WTC11 (cell line): ENCODE measurements at places on chromosomes 4 and X. TPM values are rescaled to one million over a fixed set of nuclear protein-coding genes. Genes with fewer than 3 reads are reported as not detected.

GPR173 gene
- total RNA-seq, result 7.3 to 11.0 TPM (median 9.3 TPM) in 3 replicates

SSX4B gene
- 0.17 TPM in 1 of 3 replicates, not detected in the others for total RNA-seq

CNGA1 gene
- 0.50 to 1.9 TPM (median 1.1 TPM) in 3 replicates for total RNA-seq

MAGEA4 gene
- 3.2 to 11.4 TPM (median 11.3 TPM) in 3 replicates for total RNA-seq

- DNase-seq, result peak; percentile 15
- H3K4me3 ChIP-seq, result peak overlapping the region; percentile 63
- H3K4me1 ChIP-seq, result peaks cover 18% of the 10 kb centered on the region
- peaks cover 30% of the 10 kb centered on the region for H3K27me3 ChIP-seq
Measured at GRCh38 chrX:151973851-151974335, 583 bp downstream of the GABRE start.

- H3K4me1 ChIP-seq, result no peaks in the 10 kb centered on the region
- H3K4me3 ChIP-seq, result no peak overlapping the region
- no peaks in the 10 kb centered on the region for H3K27me3 ChIP-seq
- H3K36me3 ChIP-seq, result no peaks in the 10 kb centered on the region
- peak; percentile 66 for DNase-seq
- no peak overlapping the region for H3K27ac ChIP-seq
Measured at GRCh38 chr4:164700471-164700870, 53.5 kb upstream of the SMIM31 start.

DNA sequence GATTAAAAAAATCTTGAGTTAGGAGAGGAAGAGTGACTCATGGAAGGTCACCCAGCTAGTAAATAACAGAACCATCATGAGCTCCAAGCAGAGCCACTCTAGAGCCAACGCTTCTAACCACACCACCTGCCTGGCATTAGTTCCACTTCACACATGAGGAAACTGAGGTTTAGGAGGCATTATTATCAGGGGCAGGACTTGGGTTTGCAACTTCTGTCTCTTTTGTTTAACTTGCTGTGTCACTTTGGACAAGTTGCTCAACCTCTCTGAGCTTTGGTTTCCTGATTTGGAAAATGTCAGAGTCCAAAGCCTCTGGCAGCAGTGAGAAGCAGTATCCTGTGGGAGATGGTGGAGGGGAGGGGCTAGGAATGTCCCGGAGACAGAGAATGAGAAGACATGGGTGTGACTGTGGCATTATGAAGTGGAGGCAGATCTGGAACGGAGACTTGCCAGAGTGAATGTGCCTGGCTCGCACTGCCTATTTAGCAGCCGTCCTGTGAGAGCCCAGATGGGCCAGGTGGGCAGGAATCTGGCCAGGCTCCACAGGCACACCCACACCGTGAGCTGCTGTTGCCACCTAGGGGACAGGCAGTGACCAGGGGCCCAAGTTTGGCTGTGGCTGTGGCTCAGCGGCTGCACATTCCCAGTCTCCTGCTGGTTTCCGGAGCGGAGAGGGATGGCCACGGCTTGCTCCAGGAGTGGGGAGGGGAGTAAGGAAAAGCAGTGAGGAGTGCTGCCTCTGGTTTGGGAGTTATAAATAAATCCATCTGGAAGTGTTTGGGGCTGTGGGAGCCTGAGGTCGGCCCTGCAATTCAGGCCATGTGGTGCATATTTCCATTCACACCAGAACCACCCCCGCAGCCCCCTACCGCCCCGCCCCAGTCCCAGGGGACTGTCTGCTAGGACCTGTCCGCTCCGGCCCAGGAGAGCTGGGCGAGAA is 93.4 kb downstream of the NHSL2 start:
- H3K36me3 ChIP-seq, result no peaks in the 10 kb centered on the region
- DNase-seq, result peak; percentile 73
- peak overlapping the region; percentile 43 for H3K4me3 ChIP-seq
